Breast epithelium (tissue), 4 donors: ENCODE measurements at places on chromosomes 7 and 10. TPM values are rescaled to one million over a fixed set of nuclear protein-coding genes. Genes with fewer than 3 reads are reported as not detected.

- no peak overlapping the region for H3K4me3 ChIP-seq
- DNase-seq: no peak
- peak overlapping the region; percentile 6 for H3K27ac ChIP-seq
- no peaks in the 10 kb centered on the region for H3K27me3 ChIP-seq
These were observed 86.0 kb upstream of the ANKRD1 start for GRCh38 chr10:91006752-91007346.

DNA sequence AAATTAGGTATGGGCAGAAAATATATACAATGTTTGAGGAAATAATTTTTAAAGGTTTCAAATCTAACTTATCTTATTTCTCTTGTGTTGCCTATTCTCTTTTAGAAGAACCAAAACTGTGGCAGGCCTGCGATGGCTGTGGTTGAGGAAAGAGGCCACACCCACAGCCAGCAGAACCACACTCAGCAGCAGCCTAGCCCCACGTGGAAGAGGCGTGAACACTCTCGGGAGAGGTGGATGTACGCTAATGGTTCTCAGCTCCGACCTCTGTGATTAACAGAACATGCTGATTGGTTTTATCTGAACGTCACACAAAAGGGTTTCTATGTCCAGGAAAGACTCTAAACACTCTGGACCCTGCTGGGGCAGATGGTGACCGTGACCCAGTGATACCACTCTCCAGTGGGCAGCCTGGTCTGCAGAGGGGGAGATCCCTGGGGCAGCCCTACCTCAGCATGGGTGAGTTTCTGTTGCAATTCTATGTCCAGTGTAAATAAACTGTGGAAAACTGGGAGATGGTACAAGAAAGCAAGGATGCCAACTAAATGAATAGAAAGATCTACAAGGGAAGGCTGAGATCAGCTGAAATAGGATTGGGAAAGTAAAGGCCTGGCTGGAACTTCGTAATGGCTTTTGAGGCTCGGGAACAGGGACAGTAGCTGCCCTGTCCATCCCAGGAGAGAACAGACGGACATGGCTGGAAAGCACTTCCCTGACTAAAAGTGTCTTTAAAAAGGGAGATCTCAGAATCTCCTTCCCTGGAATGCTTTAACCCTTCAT is 26.6 kb downstream of the DIP2C start:
- no peak overlapping the region for H3K4me3 ChIP-seq
- H3K27ac ChIP-seq: no peak overlapping the region
- H3K4me1 ChIP-seq: no peaks in the 10 kb centered on the region

DNA sequence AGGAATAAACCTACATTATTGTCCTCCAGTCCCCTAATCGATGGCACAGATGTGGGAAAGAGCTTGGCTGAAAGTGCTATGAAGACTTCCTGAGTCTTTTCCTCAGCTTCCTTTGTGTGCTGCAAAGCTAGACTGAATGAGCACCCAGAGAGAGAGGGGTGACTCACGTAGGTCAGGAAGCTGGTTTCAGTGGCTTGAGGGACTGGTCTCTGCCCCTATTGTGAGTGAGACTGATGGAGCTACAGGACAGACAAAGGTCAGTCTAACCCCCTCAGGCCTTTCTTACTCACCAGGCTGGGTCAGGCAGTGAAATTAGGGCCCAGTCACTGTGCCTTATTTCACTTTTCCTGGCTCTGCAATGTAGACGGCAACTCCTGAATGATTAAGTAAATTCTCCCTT is 171.1 kb upstream of the GRB10 start:
- H3K36me3 ChIP-seq: no peaks in the 10 kb centered on the region
- H3K4me1 ChIP-seq: no peaks in the 10 kb centered on the region
- H3K27ac ChIP-seq: peak overlapping the region; percentile 50
- H3K4me3 ChIP-seq: no peak overlapping the region
- no peaks in the 10 kb centered on the region for H3K27me3 ChIP-seq

PTPRN2 gene
- 2.2 TPM for total RNA-seq

- no peaks in the 10 kb centered on the region for H3K4me1 ChIP-seq
- no peak overlapping the region for H3K4me3 ChIP-seq
- no peak overlapping the region for H3K27ac ChIP-seq
- no peaks in the 10 kb centered on the region for H3K27me3 ChIP-seq
- no peaks in the 10 kb centered on the region for H3K36me3 ChIP-seq
These were observed 15.2 kb downstream of the PDZD8 start for GRCh38 chr10:117360016-117360415.

DNA sequence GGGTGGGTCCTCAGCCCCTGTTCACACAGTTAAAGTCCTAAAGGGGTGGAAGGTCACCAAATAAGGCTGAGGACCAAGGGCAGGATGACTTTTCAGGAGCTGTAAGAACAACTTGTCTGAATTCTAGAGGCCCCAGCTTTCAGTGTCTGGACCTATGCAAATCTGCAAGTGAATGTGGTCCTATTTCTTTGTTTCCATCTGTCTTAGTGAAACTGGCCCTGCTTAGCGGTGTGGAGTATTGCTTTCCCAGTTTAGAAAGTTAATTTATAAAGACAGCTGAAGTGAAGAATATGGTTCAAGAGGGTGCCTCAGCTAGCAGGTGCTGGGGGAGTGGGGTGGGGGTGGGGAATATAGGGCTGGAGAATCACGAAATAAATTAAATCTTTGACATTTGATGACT is 40.1 kb downstream of the HHEX start:
- no peaks in the 10 kb centered on the region for H3K4me1 ChIP-seq
- H3K27me3 ChIP-seq: no peaks in the 10 kb centered on the region
- H3K36me3 ChIP-seq: no peaks in the 10 kb centered on the region
- H3K4me3 ChIP-seq: no peak overlapping the region
- DNase-seq: no peak
- H3K27ac ChIP-seq: no peak overlapping the region

GRCh38 chr10:70340137-70340536 is 42.3 kb downstream of the LRRC20 start:
- H3K36me3 ChIP-seq: no peaks in the 10 kb centered on the region
- H3K27me3 ChIP-seq: no peaks in the 10 kb centered on the region
- no peak for DNase-seq
- no peak overlapping the region for H3K4me3 ChIP-seq

- H3K4me3 ChIP-seq: no peak overlapping the region
- no peaks in the 10 kb centered on the region for H3K36me3 ChIP-seq
- H3K27me3 ChIP-seq: no peaks in the 10 kb centered on the region
- H3K27ac ChIP-seq: no peak overlapping the region
- no peak for DNase-seq
- H3K4me1 ChIP-seq: no peaks in the 10 kb centered on the region
These were observed 116.9 kb upstream of the PLXDC2 start for GRCh38 chr10:19699299-19699698.

SHOC2 gene
- 60.3 TPM for total RNA-seq

VGF gene
- not detected for total RNA-seq

- no peaks in the 10 kb centered on the region for H3K4me1 ChIP-seq
- no peaks in the 10 kb centered on the region for H3K27me3 ChIP-seq
- no peaks in the 10 kb centered on the region for H3K36me3 ChIP-seq
- DNase-seq: no peak
These were observed 11.5 kb downstream of the CLRN3 start for GRCh38 chr10:127881262-127881661.

DNA sequence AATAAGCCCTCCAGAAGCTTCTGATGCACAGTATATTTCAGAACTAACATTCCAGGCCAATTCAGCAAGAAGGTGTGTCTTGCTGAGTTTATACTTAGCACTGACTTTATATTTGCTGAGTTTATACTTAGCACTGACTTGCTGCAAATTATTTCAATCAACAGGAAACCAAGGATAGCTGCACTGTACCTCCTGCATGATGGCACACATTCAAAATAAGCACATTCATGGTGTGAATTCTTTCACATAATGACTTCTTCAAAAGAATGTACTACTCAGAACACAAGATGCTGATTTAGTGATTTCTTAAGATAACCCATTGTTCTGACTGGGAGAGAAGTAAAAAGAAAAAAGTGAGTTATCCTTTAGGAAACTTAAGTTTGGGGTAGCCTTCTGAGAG is 52.0 kb downstream of the JAZF1 start:
- no peaks in the 10 kb centered on the region for H3K36me3 ChIP-seq
- no peaks in the 10 kb centered on the region for H3K27me3 ChIP-seq
- H3K27ac ChIP-seq: no peak overlapping the region
- no peak for DNase-seq
- H3K4me1 ChIP-seq: no peaks in the 10 kb centered on the region

GRCh38 chr10:32256613-32257437 is 90.1 kb downstream of the EPC1 start:
- H3K4me1 ChIP-seq: no peaks in the 10 kb centered on the region
- no peak overlapping the region for H3K27ac ChIP-seq
- no peaks in the 10 kb centered on the region for H3K27me3 ChIP-seq
- peak; percentile 62 for DNase-seq

DNA sequence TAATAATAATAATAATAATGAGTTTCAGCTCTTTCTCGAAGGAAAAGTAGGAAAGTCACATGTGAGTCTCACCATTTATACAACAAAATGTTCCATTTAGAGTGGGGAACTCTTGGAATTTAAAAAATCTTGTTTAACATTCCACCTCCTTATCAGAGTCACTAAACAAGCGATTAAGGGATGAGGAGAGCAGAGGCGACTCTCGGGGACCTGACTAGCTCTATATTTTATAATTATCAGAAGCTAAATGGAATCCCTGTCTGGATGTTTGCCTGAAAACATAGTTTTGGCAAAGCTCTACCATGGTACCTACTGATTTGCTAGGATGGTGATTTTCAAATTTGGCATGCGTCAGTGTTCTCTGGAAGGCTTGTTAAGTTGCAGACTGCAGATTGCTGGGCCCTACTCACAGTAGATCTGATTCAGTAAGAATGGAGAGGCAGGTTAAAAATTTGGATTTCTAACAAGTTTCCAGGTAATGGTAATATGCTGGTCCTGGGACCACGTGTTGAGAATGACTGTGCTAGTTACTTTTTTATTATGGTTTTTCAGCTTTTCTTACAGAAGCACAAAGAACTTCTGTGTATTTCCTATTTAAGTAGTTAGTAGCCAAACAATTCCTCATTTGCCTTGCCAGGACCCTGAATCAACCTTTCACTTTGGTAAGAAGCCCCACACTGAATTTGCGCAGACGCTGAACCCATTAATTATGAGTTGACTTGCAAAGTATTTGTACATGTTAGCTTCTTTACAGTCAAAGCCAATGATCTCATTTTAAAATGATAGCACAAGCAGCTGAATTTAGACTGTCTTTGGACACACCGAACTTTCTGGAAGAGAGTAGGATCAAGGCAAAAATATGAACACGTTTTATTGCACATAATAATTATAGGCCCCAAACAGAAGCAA is 39.5 kb downstream of the CPED1 start:
- no peak for DNase-seq
- H3K36me3 ChIP-seq: no peaks in the 10 kb centered on the region
- no peak overlapping the region for H3K27ac ChIP-seq
- H3K4me3 ChIP-seq: no peak overlapping the region

- no peaks in the 10 kb centered on the region for H3K36me3 ChIP-seq
- H3K27ac ChIP-seq: no peak overlapping the region
- H3K4me1 ChIP-seq: no peaks in the 10 kb centered on the region
- H3K4me3 ChIP-seq: no peak overlapping the region
- no peak for DNase-seq
These were observed 338.8 kb downstream of the AUTS2 start for GRCh38 chr7:69937097-69937496.

- peak overlapping the region; percentile 27 for H3K27ac ChIP-seq
- peaks cover 9% of the 10 kb centered on the region for H3K4me1 ChIP-seq
- H3K27me3 ChIP-seq: no peaks in the 10 kb centered on the region
- H3K4me3 ChIP-seq: no peak overlapping the region
- DNase-seq: no peak
These were observed 110.8 kb downstream of the ARID5B start for GRCh38 chr10:62012318-62012717.

GRCh38 chr10:127578961-127579305 is 29.8 kb downstream of the NPS start:
- no peak for DNase-seq
- no peaks in the 10 kb centered on the region for H3K27me3 ChIP-seq
- H3K4me3 ChIP-seq: no peak overlapping the region
- no peak overlapping the region for H3K27ac ChIP-seq
- no peaks in the 10 kb centered on the region for H3K4me1 ChIP-seq

PTPN12 gene
- total RNA-seq: 168 TPM

GRCh38 chr7:148567524-148567923 is 23.0 kb upstream of the C7orf33 start:
- no peak overlapping the region for H3K4me3 ChIP-seq
- no peak for DNase-seq
- no peaks in the 10 kb centered on the region for H3K36me3 ChIP-seq
- no peak overlapping the region for H3K27ac ChIP-seq
- no peaks in the 10 kb centered on the region for H3K27me3 ChIP-seq

GRCh38 chr10:101695404-101695890 is 477 bp upstream of the FBXW4 start:
- no peaks in the 10 kb centered on the region for H3K36me3 ChIP-seq
- peak overlapping the region; percentile 76 for H3K4me3 ChIP-seq
- DNase-seq: no peak
- H3K4me1 ChIP-seq: no peaks in the 10 kb centered on the region

BHLHA15 gene
- total RNA-seq: not detected

DNA sequence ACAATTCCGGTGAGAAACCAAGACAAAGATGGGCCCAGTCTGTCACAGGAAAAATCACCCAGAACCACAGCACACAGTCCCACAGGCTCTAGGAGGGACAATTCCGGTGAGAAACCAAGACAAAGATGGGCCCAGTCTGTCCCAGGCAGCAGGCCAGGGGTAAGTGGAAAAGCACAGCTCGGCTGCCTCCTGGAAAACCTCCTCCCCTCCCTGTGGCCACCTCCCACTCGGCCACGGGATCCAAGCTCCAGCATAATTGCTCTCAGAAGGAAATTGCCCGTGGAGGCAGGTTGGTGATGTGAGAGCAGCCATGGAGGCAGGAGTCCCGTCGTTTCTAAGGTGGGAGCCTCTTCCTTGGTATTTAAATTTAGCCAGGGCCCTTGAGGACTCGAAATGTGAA is 95.7 kb downstream of the PLXNA4 start:
- no peaks in the 10 kb centered on the region for H3K27me3 ChIP-seq
- no peaks in the 10 kb centered on the region for H3K36me3 ChIP-seq
- no peak overlapping the region for H3K27ac ChIP-seq
- no peak overlapping the region for H3K4me3 ChIP-seq

- no peak for DNase-seq
- H3K27me3 ChIP-seq: no peaks in the 10 kb centered on the region
- H3K27ac ChIP-seq: no peak overlapping the region
- no peak overlapping the region for H3K4me3 ChIP-seq
- H3K36me3 ChIP-seq: no peaks in the 10 kb centered on the region
These were observed 43.8 kb upstream of the ACSL5 start for GRCh38 chr10:112330162-112330561.

GDF2 gene
- total RNA-seq: not detected

- peak; percentile 59 for DNase-seq
- no peaks in the 10 kb centered on the region for H3K4me1 ChIP-seq
These were observed 14.7 kb upstream of the C7orf33 start for GRCh38 chr7:148575640-148576411.

- H3K4me1 ChIP-seq: no peaks in the 10 kb centered on the region
- DNase-seq: no peak
- H3K36me3 ChIP-seq: no peaks in the 10 kb centered on the region
- H3K4me3 ChIP-seq: no peak overlapping the region
These were observed 107.2 kb downstream of the VTI1A start for GRCh38 chr10:112554263-112554662.

- no peak overlapping the region for H3K27ac ChIP-seq
- H3K27me3 ChIP-seq: no peaks in the 10 kb centered on the region
- no peak for DNase-seq
These were observed 35.2 kb upstream of the FZD1 start for GRCh38 chr7:91228927-91229558.

GRCh38 chr10:62373995-62374861 is at the start of gene ZNF365:
Gene ZNF365 (plus strand): TSS chr10:62374369. CDS start chr10:62376194, 1,825 bp downstream.
- H3K36me3 ChIP-seq: no peaks in the 10 kb centered on the region
- no peaks in the 10 kb centered on the region for H3K4me1 ChIP-seq
- peak; percentile 54 for DNase-seq
- no peaks in the 10 kb centered on the region for H3K27me3 ChIP-seq

OLAH gene
- total RNA-seq: 1.6 TPM
